H7 (cell line): ENCODE measurements at places on chromosomes 11 and 22. TPM values are rescaled to one million over a fixed set of nuclear protein-coding genes. Genes with fewer than 3 reads are reported as not detected.

- no peak for DNase-seq
These were observed 4.9 kb downstream of the PTDSS2 start for GRCh38 chr11:454801-455565.

DNA sequence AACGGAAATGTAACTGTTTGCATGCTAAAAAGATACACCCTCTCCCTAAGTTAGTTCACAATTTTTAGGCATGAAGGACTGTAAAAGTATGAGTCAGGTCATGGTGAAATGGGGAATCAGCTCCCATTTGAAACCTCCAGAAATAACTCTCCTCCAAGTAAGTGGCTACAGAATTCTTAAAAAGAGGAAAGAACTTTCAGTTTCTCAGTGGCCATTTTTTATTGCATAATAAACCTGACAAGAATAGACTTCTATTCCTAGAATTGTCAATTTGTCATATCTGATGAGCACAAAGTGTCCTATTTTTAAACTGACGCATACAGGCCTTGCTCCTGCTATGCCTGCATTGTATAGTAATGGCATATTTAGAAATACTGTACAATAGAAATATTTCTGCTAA is 612.2 kb downstream of the CNTN5 start:
- DNase-seq: no peak

GRCh38 chr11:35541621-35542375 is 16.4 kb upstream of the PAMR1 start:
- DNase-seq: no peak

TOP3B gene
- 53.8 and 76.2 TPM in 2 replicates for total RNA-seq

BTG4 gene
- not detected in 2 replicates for total RNA-seq
